ENCODE measurements at places on chromosomes 3 and 15.

GRCh38 chr3:2944628-2945027 is 165.5 kb downstream of the IL5RA start:
- DNase-seq: no peak

- no peak for DNase-seq
These were observed 39.6 kb downstream of the FAM3D start for GRCh38 chr3:58626841-58627569.

- no peak for DNase-seq
These were observed 104.2 kb upstream of the THRB start for GRCh38 chr3:24598695-24599470.

DNA sequence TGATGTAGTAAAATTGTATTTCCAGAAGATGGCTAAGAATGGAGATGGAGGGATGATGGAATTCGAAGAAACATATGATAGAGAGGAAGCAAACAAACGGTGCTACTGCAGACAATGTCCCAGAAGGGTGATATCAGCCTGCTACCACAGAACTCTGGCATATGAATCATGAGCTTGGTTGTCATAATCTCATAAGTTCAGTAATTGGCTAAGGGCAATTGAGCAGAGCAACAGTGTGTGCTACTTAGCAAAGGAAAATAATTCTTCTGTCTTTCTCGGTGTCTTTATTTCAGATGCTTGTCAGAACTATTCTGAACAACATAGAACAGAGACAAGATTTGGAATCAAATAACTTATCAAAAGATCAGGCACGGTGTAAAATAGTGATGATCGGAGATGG is 407.3 kb downstream of the GBE1 start:
- no peak for DNase-seq

- no peak for DNase-seq
These were observed 19.1 kb upstream of the LAMP3 start for GRCh38 chr3:183181606-183182005.

DNA sequence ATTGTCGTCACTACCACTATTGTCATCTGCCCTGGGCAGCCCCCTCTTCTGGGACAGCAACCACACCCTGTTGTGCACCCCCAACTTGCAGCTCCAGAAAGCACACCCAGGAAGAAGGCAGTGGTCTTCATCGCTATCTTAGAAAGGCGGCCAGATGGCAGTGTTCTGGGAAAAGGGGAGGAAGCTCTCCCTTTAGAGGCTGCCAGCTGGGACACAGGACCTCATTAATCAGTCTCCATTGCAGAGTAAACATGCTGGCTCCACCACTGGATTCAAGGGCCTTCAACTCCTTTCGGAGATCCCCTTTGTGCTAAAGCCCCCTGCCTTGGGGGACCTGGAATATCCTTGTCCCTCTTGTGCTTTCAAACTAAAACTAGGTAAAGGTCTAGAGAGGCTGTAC is 199.3 kb upstream of the LINGO1 start:
- no peak for DNase-seq

DNA sequence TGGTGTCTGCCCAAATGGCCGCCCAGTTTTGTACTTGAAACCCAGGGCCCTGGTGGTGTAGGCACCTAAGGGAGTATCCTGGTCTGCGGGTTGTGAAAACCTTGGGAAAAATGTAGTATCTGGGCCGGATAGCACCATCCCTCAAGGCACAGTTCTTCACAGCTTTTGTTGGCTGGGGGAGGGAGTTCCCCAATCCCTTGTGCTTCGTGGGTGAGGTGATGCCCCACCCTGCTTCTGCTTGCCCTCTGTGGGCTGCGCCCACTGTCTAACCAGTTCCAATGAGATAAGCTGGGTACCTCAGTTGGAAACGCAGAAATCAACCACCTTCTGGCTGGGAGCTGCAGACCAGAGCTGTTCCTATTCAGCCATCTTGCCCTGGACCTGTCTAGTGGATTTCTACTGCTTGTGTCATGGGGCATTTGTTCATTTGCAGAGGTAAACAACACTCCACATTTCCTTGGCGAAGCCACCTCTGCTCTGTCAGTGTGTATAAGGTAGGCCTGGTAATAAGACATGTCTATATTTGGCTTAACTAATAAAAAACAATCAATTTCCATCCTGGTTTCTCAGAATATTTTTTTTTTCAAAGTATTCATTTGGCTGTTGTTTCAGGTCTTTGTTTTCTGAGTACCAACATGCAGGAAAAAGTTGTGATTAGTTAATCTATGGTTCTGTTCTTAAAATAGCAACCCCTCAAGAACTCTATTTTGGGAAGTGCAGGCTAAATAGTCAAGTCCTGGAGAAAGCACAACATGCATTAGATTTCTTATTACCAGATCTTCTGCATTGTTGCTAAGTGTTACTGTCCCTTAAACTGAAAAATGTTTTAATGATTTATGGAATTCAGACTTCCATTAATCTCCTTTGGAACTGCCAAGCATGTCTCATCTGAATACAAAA is 304.3 kb downstream of the ZIC1 start:
- no peak for DNase-seq

- no peak for DNase-seq
These were observed 30.9 kb downstream of the CCNL1 start for GRCh38 chr3:157128771-157129681.

DNA sequence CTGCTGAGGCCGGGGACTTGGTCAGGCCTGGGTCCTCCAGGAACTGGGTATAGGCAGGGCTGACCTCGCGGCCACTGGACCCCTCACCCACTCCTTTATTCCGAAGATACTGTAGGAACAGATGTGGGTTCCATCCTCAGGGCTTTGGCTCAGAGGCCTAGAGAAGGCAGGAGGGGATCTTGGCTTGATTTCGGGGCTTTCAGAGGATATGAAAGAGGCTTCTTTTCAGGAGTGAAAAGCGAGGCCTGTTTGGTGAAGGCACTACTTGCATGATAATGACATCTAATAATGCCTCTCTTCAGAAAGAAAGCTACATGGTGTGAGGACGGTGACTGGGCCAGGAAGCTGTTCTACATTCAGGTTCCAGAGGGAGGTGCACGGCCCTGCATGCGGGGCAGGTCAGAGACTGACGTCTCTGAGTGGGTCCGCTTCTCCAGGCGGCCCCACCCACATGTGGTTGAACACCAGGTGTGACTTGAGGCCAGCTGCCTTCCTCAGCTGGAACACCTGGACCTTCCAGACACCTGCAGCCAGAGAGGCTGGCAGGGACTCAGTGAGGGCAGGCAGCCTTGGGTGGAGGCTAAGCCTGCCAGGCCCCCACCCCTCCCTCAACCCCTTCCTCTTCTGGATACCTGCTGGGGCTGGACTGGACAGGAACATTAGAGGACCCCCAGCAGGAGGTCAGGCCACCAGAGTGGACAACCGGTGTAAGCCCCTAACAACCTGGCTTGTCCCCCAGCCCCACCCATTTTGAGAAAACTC is 31.1 kb upstream of the HHATL start:
- DNase-seq: no peak

DNA sequence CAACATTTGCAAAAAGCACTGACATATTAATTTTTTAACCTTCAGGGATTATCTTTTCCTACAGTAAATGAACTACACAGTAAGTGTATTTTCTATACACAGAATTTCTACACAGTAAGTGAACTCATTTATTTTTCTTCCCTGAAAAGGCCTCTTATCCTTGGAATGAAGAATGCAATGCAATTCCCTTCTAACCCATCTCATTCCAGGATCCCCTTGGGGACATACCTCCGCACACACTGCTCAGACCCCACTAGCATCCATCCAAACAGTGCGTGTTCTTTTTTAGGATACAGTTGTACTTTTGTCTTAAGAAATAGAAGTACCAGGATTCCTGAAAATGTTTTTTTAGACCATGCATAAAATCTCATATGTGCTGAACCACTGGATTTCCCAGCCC is 152.8 kb downstream of the UACA start:
- no peak for DNase-seq

DNA sequence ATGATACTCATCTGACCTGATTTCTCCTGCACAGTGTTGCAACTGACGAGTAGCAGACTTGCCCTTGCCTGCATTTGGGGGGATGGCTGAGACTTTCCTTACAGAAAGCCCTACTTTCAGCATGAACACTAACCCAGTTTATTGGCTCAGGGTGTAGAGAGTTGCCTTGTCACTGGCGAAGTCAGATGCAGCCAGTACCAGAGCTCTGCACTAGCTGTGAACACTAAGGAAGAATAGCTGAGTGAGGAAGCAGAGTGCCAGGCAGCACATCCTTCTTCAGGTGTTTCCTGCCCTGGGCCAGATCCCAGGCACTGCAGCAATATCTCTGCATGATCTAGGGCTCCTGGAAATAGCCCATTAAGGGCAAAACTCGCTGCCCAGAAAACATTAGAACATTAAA is 154.0 kb upstream of the SYNPR start:
- DNase-seq: no peak

DNA sequence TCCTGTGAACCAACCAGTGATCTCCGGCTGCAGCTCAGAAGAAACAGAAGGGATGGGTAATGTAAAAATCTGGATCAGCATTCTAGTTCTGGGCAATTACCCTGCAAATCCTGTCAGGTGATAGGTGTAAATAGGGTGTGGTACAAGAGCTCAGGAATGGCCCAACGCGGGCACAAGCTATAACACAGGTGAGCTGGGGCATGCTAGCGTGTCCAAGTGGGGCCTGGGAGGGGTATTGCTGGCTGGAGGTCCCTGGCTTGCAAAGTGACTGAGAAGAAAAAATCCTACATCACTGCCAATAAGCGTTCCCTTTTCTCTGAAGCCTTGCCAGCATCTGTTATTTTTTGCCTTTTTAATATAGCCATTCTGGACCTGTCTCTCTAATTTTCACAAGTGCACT is 9.7 kb upstream of the CHST2 start:
- DNase-seq: no peak

- DNase-seq: no peak
These were observed 107.4 kb upstream of the MLF1 start for GRCh38 chr3:158463556-158463955.

DNA sequence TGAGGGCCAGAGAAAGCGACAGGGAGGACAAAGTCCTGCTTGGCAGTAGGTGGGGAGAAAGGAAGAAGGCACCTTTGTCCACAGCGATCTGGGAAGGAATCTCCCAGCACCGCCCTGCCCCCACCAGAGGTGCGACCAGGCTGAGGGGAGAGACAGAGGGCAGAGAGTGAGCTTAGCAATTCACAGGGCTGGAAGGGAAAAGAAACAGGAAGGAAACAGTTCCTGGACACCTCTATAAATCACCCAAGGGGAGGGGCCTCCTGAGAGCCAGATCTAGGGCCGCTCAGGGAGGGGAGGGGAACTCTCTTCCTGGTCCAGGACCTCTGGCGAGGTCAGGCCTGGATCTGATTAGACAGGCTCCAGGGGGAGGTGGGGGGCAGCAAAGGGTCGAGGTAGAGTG is 35.4 kb downstream of the RNU5B-1 start:
- DNase-seq: no peak

GRCh38 chr15:33586786-33587697 is 276.3 kb downstream of the RYR3 start:
- no peak for DNase-seq

DNA sequence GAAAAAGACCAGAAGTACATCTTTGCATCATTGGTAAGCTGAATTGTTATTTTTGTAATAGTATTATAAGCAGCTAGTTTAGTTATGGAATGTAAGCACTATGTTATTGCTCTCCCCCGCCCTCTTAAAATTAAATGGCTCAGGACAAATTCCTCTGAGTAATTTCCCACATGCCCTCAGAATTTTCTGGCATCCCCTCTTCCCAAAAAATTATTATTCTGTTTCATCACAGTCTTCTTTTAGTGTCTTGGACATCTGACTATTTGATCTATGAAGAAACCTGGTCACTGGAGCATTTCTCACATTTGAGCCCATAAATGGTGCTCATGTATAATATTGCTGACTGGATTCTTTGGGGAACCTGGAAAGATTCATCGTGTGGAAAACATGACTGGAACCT is 68.3 kb downstream of the KLHL25 start:
- DNase-seq: no peak

- DNase-seq: no peak
These were observed 23.0 kb upstream of the COPG1 start for GRCh38 chr3:129226374-129226773.

DNA sequence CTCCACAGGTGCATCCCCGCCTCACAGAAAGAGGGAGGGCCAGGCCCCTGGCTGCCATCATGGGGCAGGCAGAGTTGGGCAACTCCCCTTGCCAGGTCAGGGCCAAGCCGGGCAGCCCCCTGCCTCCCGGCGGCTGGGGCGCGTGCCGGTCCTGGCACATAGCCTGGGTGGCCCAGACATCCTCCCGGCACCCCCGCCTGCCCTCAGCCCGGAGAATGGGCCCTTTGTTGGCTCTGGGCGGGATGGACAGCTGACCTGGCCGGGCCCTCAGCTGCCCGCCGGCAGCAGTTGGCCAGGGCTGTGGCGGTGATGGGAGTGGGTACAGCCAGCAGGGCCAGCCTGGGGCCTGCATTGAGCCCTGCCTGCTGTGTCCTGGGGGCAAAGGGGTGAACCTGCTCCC is 16.5 kb downstream of the PLXNA1 start:
- no peak for DNase-seq

- DNase-seq: peak; percentile 55
These were observed 104.0 kb downstream of the KLHL25 start for GRCh38 chr15:85690561-85691231.

- no peak for DNase-seq
These were observed 151.6 kb downstream of the RSRC1 start for GRCh38 chr3:158261371-158261991.

DNA sequence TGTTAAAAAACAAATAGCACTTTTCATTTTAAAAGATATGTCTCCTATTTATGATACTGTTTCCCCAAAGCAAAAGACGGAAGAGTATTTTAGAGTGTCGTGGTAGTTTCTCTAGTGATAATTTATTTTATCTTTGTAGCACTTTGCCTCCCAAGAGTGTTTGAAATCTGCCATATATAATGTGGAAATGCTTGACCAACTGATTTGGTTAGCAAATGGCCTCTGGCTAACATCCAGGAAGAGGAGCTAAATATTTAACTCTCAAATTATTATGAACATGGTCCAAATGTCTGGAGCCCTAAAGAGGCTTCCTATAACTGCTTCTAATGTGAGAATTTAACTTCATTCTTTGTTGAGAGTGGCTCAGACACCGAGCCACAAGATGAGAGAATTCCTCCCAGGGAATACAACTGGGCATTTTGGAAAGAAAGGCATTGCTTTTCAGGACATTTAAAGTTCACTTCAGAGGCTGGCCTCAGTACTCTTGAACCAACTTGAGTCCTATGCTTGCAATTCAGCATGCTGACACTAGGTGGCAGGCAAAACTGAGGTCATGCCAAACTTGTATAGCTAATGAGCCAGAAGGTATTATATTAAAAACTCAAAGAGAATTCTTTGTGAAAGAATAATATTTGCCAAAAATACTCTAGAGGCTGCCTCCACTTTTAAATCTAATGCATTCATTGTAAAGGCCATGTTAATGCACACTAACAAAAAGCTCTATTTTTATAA is 104.5 kb downstream of the RARB start:
- DNase-seq: peak; percentile 38

DNA sequence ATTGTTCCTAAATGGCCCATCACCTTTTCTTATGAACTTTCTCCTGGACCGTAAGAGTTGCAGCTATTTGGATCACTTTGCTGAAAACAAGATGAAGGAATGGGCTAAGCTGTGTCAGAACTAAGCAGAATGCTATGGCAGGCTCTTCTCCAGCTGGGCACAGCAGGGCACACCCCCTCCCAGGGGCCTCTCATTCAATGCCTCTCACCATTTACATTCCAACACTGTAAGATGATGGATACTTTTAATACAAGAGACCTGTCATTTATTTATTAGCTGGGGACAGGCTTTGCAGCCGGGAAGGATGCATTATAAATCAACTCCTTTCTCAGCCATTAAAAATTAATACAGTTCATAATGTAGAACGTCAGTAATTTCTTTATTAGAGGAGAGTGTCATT is 240.1 kb downstream of the NTRK3 start:
- DNase-seq: no peak

- peak; percentile 67 for DNase-seq
These were observed 259.8 kb upstream of the WNT5A start for GRCh38 chr3:55746808-55747413.
